ENCODE measurements at places on chromosomes 1 and 21. TPM values are rescaled to one million over a fixed set of nuclear protein-coding genes. Genes with fewer than 3 reads are reported as not detected.

CFHR4 gene
- total RNA-seq, result not detected

FRRS1 gene
- total RNA-seq, result 5.7 TPM

EIF3I gene
- 171 TPM for total RNA-seq

CFAP107 gene
- total RNA-seq, result under 0.01 TPM

NBPF6 gene
- total RNA-seq, result not detected

TMEM269 gene
- total RNA-seq, result 0.52 TPM

CD1B gene
- total RNA-seq, result not detected

RGS1 gene
- total RNA-seq, result 5.7 TPM

LCE1E gene
- total RNA-seq, result not detected
